Activated CD8-positive, alpha-beta memory T cell treated with anti-CD3 and anti-CD28 coated beads for 4 hours (primary cell): ENCODE measurements at places on chromosomes 4 and X.

GRCh38 chr4:149735796-149736195 lies 79.8 kb downstream of the IQCM start:
- DNase-seq: no peak

DNA sequence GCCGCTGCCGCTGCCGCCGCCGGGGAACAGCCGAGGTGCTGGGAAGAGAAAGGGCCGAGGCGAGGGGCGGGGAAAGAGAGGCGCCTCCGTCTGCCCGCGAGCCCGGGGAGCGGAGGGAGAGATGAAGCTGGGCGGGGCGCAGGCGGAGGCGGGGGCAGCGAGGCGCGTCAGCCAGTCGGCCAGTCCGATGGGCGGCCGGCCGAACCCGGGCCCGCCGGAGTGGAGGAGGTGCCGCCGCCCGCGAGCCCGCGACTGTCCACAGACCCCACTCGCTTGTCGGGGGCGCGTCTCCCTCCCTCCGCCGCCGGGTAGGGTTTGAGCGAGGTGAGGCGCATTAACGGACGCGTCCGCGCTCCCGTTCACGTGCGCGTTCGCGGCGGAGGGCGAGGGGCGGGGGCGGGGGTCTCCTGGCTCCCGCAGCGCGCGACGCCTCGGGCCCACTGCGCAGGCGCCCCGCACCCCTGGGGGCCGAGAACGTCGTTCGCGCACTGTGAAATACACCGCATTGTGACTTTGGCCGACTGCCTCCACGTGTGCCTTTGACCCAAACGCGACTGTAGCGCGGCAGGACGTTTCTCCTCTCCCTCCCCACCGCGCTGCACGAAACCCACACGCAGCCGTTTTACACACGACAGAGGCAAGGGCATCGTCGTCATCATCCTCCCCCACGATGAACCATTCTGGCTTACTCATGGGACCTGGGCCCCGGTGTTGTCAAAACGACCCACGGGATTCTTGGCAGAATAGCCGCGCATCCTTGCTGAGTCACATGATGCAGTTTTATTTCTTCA lies at the start of gene NUDT11:
Gene NUDT11 (minus strand): TSS at position 92 of the 791 bp plus-strand sequence. CDS start 148 bp downstream, outside the sequence.
- peak; percentile 7 for DNase-seq

- DNase-seq: no peak
Observed at GRCh38 chrX:95949588-95949987, 735.1 kb upstream of the DIAPH2 start.

- no peak for DNase-seq
Observed at GRCh38 chrX:39936886-39937770, 160.6 kb downstream of the BCOR start.

GRCh38 chr4:88826771-88827170 lies 129.1 kb upstream of the NAP1L5 start:
- DNase-seq: no peak

DNA sequence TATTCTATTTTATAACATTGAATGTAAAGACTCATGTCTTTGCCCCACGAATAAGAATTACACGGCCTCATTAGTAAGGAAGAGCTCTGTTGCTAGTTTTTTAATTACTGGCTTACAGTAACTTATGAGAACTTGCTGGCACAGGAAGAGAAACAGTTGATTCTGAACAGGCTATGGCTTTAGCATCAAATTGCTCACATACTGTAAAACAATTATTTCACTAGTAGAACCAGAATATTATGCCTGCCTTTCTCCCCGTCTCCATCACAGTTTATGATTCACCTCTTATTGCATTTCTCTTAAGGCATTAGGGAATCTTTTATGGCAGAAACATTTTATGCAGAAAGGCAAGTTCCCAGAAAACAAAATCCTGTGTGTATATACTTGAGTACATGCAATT lies 126.1 kb downstream of the SPRY1 start:
- DNase-seq: no peak

- DNase-seq: no peak
Observed at GRCh38 chrX:43590150-43590549, 65.9 kb upstream of the MAOA start.

DNA sequence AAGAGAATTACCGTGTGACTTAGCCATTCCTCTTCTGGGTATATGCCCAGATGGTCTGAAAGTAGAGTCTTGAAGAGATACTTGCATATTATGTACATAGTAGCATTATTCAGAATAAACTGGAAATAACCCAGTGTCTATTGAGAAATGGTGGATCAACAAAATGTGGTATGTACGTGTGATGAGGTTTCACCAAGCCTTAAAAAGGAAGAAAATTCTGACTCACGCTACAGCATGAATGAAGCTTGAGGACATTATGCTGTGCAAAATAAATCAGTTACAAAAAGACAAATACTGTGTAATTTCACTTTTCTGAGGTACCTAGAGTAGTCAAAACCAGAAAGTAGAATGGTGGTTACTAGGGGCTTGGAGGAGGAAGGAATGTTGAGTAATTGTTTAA lies 37.3 kb downstream of the GBA3 start:
- no peak for DNase-seq

- DNase-seq: no peak
Observed at GRCh38 chrX:127037159-127037558, 217.6 kb downstream of the PRR32 start.

DNA sequence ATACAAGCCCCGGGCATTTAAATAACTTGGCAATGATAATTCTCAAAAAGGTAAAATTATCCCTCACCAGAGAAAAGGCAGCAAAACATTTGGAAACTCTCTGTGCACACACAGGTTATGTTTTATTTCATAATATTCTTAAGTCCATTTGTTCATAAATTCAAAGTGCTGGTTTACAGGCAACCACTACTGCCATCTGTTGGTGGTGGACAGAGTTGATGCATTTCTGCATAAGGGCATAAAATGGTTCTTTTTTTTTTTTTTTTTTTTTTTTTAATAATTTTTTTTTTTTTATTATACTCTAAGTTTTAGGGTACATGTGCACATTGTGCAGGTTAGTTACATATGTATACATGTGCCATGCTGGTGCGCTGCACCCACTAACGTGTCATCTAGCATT lies 31.5 kb upstream of the IL21 start:
- DNase-seq: no peak

DNA sequence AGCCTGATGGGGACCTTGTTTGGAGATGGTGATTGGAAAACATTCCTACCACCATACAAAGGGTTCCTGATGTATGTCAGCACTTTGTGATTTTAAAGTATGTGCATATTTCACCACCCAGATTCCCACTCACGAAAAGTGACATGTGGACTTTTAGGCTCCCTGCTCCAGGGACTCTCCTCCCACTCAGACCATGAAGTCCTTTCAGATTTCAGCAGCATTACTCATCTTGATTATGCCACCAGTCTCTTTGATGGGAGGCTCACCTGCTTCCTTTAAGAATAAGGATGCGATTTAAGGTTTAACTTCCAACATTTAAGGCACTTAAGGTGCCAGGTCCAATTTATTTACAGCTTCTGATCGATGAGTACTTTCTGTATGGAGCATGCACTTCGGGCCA lies 204.4 kb downstream of the PPARGC1A start:
- no peak for DNase-seq

DNA sequence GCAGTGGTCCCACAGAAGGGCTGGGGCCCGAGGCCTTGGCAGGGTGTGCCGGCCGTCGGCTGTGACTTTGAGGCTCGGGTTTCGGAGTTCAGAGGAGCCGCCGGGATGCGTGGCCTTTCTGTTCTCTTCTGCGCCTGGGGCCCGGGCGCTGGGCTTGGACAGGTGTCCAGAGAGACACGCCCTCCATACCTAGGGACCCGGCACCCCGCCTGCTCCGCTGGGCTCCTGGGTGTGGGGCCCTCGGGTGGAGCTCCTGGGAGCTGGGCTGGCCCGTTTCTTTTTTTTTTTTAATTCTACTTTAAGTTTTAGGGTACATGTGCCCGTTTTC lies 11.3 kb downstream of the FGFRL1 start:
- no peak for DNase-seq

DNA sequence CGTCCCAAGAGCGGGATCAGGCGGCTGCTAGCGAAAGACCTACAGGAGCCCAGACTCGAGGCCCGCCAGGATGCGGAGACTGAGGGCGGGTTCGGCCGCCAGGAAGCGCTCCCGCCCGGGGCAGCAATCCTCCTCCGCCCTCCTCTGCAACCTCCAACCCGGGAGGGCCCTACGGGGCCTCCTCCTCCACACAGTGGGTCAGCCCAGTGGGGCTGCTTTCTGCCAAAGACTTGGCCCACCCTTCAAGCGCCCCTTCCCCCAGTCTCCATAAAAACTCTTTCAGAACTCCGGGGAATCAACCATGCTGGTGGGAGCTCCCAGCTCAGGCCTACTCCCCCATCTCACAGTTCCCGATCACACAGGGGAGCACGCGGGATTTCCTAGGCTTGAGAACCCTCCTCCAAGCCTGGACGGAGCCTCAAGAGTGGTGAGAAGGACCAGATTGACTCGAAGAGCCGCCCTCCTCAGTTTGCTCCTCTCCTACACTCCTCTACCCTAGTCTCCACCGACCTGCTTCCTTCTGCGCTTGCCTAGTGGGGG lies 77.5 kb downstream of the RLIM start:
- no peak for DNase-seq

GRCh38 chr4:31275906-31276305 lies 555.7 kb downstream of the PCDH7 start:
- no peak for DNase-seq

DNA sequence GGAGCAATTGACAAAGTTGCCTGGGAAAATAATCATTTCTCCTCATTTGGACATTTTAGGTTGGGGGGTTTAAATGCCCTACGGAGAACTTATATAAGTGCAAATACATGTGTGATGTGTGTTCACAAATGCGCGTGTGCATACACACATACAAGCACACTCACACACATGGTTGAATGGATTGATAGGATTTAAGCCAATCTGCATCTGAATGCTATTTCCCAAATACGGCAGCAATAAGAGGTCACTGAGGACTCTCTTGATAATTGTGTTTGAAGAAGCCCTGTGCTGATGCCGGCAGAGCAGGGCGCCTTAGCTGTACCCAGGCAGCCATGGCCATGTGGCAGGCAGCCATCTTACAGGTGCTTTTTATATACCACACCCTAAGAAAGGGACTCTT lies 165.3 kb upstream of the LEF1 start:
- DNase-seq: no peak

- no peak for DNase-seq
Observed at GRCh38 chr4:95798003-95798402, 41.9 kb upstream of the PDHA2 start.
